Esophagus muscularis mucosa (tissue), 4 donors: ENCODE measurements at places on chromosomes 3 and 15. TPM values are rescaled to one million over a fixed set of nuclear protein-coding genes. Genes with fewer than 3 reads are reported as not detected.

BTLA gene
- not detected for total RNA-seq

CAMKV gene
- 0.13 TPM for total RNA-seq

CHRD gene
- 12.3 TPM for total RNA-seq

CGNL1 gene
- 9.9 TPM for total RNA-seq

IGSF11 gene
- total RNA-seq: 9.3 TPM

JAGN1 gene
- 39.8 TPM for total RNA-seq

LPP gene
- total RNA-seq: 1,872 TPM

CILP gene
- total RNA-seq: 68.9 TPM

A4GNT gene
- not detected for total RNA-seq

GOLGA8S gene
- under 0.01 TPM for total RNA-seq

TCTA gene
- total RNA-seq: 25.8 TPM

CYP11A1 gene
- 2.5 TPM for total RNA-seq

RAB8B gene
- 18.7 TPM for total RNA-seq

ARNT2 gene
- total RNA-seq: 9.0 TPM

PLCB2 gene
- total RNA-seq: 9.6 TPM

USP19 gene
- 57.5 TPM for total RNA-seq
